ENCODE measurements at places on chromosomes 11 and 22.
A peak's percentile ranks its signal among the peaks of the same experiment; 100 is the strongest.

DNA sequence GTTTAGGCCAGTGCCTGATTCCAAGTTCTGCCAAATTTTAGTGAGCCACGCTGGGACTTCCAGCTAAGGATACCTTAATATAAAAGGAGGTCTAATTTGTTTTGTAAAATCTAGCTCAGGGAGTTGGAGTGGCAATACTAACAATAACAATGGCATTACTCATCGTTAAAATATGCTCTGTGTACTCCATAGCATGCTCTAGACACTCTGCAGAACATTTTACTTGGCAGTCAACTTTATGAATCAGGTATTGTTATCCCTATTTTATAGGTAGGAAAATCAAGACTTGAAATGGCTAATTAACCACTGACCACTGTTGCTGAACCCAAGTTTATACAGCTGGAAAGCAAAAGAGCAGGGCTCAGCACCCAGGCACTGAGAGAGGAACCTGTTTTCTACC is 485.0 kb upstream of the KIRREL3 start:
- DNase-seq = no peak

DNA sequence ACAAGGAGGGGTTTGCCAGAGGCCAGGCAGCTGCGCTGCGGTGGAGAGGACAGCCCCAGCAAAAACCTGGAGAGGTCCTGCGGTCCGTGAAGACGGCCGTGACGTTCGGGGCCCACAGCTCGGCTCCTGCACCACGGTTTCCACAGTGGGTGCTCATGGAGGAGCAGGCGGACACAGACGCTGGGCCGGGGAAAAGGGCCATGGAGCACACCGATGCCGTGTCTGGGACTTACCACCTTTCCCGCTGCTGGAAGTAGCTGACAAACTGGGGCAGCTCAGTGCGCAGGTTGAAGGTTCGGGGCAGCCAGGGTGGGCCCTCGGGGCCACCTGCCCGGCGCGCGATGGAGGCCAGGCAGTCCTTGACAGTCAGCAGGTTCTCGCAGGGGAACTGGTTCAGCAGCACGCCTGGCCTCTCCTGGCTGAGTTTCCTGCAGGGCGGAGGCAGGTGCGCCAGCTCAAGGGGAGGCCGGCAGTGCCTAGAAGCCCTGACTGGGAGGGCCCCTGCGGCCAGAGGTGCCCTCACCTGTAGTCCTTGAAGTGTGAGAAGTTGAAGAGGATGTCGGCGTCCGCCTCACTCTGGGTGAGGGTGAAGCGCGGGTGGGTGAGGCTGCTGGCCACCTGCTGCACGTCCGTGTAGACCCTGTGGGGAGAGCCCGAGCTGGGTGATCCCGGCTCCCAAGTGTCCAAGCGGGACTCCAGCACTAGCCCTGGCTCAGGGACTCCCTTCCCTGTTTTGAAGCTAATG is 12.8 kb downstream of the TTLL12 start:
- no peak for DNase-seq

GRCh38 chr11:680476-680875 is 14.5 kb downstream of the DEAF1 start:
- no peak for DNase-seq

DNA sequence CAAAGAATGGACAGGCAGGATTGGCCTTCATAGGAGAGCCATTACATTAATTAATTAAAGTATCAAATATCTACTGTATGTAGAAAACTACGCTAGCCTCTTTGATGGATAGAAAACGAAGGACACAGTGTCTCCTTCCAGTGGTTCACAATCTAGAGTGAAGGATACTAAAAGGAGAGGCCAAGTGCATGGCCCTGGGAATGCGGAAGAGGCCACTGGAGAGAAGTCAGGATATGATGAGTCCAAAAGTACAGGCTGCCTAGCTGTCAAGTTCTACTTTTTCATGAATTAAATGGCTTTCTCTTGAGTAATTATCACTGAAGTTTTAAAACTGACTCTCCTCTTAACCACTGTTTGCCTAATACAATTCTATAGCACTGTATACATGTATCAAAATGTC is 41.9 kb downstream of the ATG16L2 start:
- no peak for DNase-seq

GRCh38 chr11:74319139-74319816 is 7.8 kb upstream of the P4HA3 start:
- DNase-seq = no peak

GRCh38 chr11:22991196-22991595 is 130.9 kb upstream of the CCDC179 start:
- DNase-seq = no peak

GRCh38 chr11:131814108-131814507 is 443.7 kb downstream of the NTM start:
- no peak for DNase-seq

DNA sequence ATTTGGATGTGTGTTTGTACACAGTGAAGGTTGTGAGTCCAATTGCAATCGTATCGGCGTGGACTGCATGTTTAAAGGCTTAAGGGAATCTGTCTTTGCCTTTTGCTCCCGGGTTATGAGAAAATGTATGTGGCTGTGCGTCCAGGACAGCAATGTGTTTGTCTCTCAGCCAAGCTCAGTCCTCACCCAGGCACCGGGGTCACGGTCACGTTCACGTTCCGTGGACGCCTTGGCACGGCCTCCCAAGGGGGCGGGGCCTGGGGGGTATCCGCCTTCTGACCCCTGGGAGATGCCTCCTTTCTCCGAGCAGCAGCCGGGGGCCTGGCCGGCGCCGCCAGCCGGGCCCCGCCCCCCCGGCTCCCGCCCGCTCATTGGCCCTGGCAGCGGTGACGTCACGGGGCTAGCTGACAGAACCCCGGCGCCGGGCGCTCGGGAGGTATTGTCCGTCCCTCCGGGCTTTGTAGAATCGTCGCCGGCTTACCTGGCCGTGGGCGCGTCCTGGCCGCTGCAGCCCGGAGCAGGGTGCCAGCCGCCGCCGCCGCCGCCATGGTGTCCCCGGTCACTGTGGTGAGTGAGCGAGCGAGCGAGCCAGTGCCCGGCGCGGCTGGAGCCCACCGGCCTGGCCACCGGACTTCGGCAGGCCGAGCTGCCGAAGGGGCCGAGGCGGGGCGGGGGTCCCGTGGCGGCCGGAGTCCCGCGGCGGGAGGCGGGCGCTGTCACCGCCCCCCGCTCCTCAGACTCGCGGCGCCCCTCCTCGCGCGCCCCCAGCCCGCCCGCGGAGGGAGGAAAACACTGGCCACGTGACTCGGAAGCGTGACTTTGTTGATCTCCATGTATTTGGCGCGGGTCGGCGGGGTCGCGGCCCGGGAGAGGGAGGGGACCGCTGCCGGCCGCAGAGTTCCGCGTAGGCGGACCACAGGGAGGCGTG is at the start of gene TMEM86A:
Gene TMEM86A, plus strand, starts transcription at position 439 of the 928 bp plus-strand sequence. Its CDS starts 108 bp downstream, at position 547.
- DNase-seq = peak; percentile 85

DNA sequence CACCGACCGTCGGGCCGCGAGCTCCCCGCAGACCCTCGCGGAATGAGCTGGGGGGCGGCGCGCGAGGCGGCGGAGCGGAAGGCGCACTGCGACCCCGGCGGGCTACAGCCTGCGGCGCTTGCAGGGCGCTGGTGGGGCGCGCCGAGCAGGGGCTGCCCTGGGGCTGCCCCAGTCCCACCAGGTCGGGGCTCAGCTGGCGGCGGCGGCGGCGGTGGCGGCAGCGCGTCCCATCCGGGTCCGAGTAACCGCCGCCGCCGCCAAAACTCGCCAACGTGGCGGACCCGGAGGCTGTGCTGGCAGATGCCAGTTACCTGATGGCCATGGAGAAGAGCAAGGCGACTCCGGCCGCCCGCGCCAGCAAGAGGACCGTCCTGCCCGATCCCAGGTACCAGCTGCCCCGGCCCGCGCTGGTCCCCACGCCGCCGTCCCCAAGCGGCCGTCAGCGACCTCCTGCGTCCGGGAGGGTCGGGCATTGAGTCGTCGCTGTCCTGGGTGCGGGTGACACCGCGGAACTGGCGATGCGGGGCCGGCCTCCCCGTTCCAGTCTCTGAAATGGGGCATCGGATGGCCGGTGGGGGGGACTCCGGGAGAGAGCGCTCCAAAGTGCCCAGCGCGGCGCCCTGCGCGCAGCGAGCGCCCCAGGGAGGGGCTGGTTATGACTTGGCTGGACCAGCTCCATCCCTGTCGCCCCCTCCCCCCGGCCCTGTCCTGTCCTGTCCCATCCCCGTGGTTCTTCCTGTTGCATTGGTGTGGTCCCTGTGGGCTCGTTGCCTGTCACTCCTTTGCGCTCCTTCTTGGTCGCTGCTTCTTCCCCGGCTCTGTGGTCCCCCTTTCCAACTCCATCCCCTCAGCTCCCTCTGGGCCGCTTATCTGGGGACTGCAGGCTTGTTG is 63.5 kb downstream of the CRYBB2 start:
- no peak for DNase-seq

GRCh38 chr11:83047515-83048225 is 24.0 kb downstream of the RAB30 start:
- DNase-seq = no peak

- DNase-seq = no peak
These were observed 14.0 kb downstream of the MPEG1 start for GRCh38 chr11:59198726-59199125.

GRCh38 chr11:70504246-70505020 is 106.1 kb downstream of the CTTN start:
- no peak for DNase-seq

- peak; percentile 25 for DNase-seq
These were observed 2.4 kb downstream of the C11orf96 start for GRCh38 chr11:43944761-43945311.

- no peak for DNase-seq
These were observed 31.2 kb upstream of the PRAME start for GRCh38 chr22:22590136-22590891.

GRCh38 chr22:44693756-44694155 is 8.2 kb upstream of the PRR5 start:
- DNase-seq = no peak

GRCh38 chr11:95699631-95700470 is 89.7 kb downstream of the FAM76B start:
- no peak for DNase-seq

GRCh38 chr11:9267680-9268079 is 2.5 kb upstream of the DENND5A start:
- DNase-seq = no peak

- no peak for DNase-seq
These were observed 15.6 kb downstream of the PISD start for GRCh38 chr22:31646186-31647019.

DNA sequence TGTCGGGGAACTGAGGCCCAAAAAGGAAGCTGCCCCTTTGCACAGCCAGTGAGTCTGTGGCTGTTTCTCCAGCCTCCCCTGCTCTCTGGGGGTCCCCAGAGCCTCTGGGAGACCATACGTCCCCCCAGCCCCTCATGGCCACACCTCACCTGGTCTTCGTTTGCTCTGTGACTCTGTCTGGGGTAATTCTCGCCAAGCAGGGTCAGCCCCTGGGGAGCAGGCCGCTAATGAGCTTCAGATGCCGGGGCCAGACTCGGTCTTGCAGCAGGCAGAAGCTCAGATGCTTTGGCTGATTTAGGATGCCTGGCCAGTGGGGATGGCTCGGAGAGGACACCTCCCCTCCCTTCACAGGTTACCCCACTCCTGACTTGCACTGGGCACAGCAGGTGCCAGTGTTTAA is 24.1 kb upstream of the WNT11 start:
- DNase-seq = no peak

- DNase-seq = no peak
These were observed 8.5 kb downstream of the MRPL16 start for GRCh38 chr11:59801981-59802638.

DNA sequence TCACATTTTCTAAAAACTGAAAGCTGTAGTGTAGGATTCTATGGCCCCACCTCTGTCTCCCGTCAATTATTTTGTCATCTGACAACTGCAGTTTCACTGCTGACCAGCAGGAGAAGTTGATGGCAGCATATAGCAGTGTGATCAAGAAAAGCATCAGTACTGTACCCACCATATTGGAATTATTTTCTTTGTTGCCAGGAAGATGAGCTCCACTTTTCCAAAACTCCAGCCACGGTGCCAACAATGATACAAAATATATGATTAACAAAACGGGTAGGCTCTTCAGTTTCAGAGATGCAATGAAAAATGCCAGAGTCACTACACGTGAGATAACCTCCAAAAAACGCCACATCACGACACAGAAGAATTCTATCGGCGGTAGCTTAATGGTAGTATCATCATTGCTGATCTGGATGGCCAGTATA is 41.3 kb downstream of the XKR3 start:
- no peak for DNase-seq

GRCh38 chr11:113677685-113678084 is 28.4 kb downstream of the TMPRSS5 start:
- DNase-seq = no peak

- DNase-seq = no peak
These were observed 21.6 kb downstream of the LRRC55 start for GRCh38 chr11:57203359-57203758.

DNA sequence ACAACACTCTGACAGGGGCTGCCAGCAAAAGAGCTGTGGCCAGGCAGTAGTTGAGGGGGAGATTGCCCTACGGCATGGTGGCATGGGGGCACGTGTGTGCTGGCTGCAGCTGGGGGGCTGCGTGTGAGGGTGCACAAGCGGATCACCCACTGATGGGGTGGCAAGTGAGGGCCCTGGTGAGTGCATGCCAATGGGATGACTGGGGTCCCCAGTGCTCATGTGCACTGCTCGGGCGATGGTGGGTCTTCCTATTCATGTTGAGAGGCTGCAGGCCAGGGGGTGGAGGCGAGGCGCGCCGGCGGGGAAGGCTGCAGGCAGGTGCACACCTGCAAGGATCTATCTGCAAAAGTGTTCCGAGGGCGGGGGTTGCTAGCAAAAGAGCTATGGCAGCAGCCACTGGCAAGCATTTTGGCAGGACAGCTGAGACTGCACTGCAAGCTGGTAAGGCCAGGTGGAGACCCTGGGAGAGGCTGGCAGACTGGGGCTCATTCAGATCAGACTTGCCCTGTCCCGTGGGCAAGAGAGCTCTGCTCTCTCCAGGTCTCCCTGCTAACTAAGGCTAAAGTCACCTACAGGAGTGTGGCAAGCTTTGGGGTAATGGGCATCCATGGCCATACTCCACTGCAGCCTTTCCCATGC is 12.0 kb downstream of the OR51I2 start:
- no peak for DNase-seq

GRCh38 chr11:63919267-63920125 is 2.5 kb upstream of the RCOR2 start:
- DNase-seq = peak; percentile 9

DNA sequence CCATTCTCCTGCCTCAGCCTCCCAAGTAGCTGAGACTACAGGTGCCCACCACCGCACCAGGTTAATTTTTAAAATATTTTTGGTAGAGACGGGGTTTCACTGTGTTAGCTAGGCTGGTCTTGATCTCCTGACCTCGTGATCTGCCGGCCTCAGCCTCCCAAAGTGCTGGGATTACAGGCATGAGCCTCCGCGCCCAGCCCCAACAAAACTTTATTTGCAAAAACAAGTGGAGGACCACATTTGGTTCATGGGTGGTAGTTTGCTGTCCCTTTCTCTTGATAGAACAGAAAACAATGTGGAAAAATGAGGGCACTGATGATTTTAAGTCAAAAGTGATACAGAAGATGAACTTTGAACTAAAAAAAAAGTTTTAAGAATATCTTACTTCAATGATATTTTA is 121.8 kb upstream of the SERPIND1 start:
- no peak for DNase-seq

Data from T-cell (primary cell).